ENCODE measurements at places on chromosomes 6 and 20. TPM values are rescaled to one million over a fixed set of nuclear protein-coding genes. Genes with fewer than 3 reads are reported as not detected.

Gene MAFB
- 37.3 TPM for total RNA-seq

DNA sequence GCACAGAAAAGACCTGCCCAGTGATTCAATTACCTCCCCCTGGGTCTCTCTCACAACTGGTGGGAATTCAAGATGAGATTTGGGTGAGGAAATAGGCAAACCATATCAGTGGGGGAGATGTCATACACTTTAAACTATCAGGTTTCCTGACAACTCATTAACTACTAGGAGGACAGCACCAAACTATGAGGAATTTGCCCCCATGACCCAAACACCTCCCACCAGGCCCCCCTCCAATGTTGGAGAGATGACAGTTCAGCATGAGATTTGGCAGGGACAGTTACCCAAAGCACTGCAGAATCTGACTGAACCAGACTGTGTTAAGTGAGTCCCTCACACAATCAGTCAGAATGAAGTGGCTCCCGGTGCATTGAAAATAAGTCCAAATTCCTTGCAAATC, 148.0 kb downstream of the TTLL2 start:
- H3K36me3 ChIP-seq = no peaks in the 10 kb centered on the region
- H3K4me3 ChIP-seq = no peak overlapping the region
- no peak for DNase-seq
- H3K27ac ChIP-seq = no peak overlapping the region
- H3K27me3 ChIP-seq = no peaks in the 10 kb centered on the region

DNA sequence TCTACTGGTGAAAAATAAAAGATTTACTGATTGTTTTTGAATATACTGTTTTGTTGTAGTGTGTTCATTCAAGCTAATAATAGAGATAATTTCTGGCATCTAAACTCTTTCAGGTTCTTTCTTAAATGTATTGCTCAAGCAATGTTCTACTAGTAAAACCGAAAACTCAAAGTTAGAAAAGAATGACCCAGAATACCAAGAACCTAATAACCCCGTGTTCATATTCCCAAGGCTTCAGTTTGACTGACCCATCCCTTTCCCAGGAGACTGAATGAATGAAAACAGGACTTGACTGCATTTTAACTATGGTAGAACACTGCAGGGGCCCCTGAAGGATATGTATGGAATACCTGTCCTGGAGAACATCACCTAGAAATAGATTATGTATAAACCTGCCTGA, 375.3 kb downstream of the MAFB start:
- no peaks in the 10 kb centered on the region for H3K4me1 ChIP-seq
- no peak for DNase-seq
- H3K27ac ChIP-seq = no peak overlapping the region

Gene KHDRBS2
- total RNA-seq = 9.4 TPM

Gene TMEM244
- not detected for total RNA-seq

GRCh38 chr6:144893680-144894151, 608.6 kb downstream of the UTRN start:
- no peaks in the 10 kb centered on the region for H3K36me3 ChIP-seq
- no peak overlapping the region for H3K27ac ChIP-seq
- H3K27me3 ChIP-seq = no peaks in the 10 kb centered on the region
- no peak for DNase-seq
- H3K4me1 ChIP-seq = no peaks in the 10 kb centered on the region

DNA sequence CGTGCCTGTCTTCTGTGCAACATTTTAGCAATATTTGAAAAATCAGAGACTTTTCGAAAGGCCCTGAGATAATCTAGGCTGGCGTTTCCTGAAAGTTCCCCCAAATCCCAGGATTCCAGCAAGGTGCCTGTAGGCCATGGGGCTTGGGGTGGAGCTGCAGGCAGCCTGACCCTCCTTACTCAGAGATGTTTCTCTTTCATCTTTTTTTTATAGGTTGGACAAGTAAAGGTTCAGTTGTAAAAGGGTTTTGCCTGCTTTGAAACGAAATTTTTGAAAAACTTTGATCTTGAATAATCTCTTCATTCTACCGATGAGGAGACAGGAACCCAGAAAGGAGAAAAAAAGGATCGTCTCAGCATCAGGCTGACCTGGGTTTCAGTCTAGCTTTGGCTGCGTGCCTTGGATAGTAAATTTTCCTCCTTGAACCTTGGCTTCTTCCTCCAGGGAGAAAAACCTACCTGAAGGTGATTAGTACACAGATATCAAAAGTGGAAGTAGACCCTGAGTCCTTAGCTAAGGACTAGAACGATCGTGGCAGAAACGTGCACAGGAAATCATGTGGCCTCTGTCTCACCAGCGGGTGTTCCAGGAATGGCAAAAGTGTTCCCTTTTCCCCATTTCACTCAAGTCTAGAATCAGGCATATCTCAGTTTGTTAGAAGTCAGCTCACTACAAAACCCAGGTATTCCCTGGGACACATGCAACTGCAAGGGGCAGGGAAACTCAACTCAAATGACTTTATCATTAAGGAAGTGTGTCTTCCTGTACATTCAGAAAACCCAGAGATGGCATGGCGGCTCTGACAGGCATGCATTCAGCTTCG, 128.2 kb upstream of the PTPN1 start:
- H3K27ac ChIP-seq = peak overlapping the region; percentile 55
- DNase-seq = no peak
- no peaks in the 10 kb centered on the region for H3K27me3 ChIP-seq
- no peak overlapping the region for H3K4me3 ChIP-seq
- H3K36me3 ChIP-seq = no peaks in the 10 kb centered on the region
- peaks cover 52% of the 10 kb centered on the region for H3K4me1 ChIP-seq

DNA sequence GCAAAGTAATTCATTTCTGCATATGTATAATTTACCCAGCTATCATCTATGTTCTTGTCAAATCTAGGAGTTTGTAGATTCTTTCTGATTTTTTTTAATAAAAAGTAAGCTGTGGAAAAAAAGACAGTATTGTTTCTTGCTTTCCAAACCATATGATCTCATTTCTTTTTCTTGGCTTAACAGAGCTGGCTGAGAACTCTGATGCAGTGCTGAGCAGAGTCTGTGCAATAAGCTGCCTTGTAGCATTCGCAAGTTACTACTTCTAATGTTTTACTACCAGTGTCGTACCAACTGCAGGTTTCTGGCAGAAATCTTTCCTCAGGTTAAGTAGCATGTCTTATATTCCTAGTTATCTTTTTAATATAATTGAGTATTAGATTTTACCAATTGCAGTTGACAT, 15.6 kb downstream of the RRBP1 start:
- H3K36me3 ChIP-seq = peaks cover 18% of the 10 kb centered on the region
- peaks cover 34% of the 10 kb centered on the region for H3K4me1 ChIP-seq
- H3K4me3 ChIP-seq = no peak overlapping the region
- no peak for DNase-seq
- H3K27ac ChIP-seq = no peak overlapping the region

- H3K27me3 ChIP-seq = no peaks in the 10 kb centered on the region
- DNase-seq = peak; percentile 65
- no peak overlapping the region for H3K27ac ChIP-seq
- peak overlapping the region; percentile 31 for H3K4me3 ChIP-seq
Measured at GRCh38 chr6:10659699-10660348, 34.6 kb downstream of the C6orf52 start.

DNA sequence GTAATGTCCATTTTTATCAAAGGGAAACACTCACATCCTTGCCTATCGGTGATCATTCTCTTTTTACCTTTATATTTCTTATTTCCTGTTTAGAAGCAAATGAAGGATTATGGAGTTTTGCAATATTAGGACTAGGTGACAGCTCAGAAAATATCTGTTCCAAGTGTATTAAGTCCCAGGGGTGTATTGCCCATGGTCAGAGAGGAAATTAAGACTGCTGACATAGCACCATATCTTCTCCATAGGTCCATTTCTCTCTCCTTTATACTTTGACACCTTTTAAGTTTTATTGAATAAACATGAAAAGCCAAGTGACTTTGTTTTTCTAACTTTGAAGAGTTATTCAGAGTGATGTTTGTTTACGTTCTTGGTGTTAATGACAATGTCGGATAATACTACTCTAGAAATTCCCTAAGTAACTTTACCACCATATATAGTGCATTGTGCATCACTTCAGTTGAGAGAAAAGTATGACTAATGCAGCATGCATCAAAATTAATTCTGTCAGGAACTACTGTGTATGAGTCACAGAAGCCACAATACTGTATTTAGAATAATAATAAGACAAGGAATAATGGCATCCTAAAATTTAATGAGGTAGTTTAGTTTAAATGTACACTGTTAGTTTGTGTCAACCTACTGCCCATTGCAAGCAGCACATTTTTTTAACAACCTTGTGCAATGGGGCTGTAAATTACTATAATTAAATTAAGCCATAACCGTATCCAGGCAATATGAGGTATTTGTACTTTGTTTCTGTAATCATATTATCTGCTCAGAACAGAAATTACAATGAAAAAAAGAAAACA, 474.4 kb upstream of the RNF217 start:
- H3K27me3 ChIP-seq = no peaks in the 10 kb centered on the region
- no peaks in the 10 kb centered on the region for H3K36me3 ChIP-seq
- H3K4me1 ChIP-seq = no peaks in the 10 kb centered on the region

GRCh38 chr20:35108921-35109320, 16.3 kb upstream of the TRPC4AP start:
- DNase-seq = no peak
- peaks cover 10% of the 10 kb centered on the region for H3K36me3 ChIP-seq
- H3K4me3 ChIP-seq = no peak overlapping the region

GRCh38 chr6:138815797-138816528, 20.1 kb downstream of the ECT2L start:
- no peaks in the 10 kb centered on the region for H3K27me3 ChIP-seq
- no peak overlapping the region for H3K27ac ChIP-seq
- H3K36me3 ChIP-seq = no peaks in the 10 kb centered on the region
- no peaks in the 10 kb centered on the region for H3K4me1 ChIP-seq
- DNase-seq = no peak

Gene GDAP1L1
- total RNA-seq = not detected

DNA sequence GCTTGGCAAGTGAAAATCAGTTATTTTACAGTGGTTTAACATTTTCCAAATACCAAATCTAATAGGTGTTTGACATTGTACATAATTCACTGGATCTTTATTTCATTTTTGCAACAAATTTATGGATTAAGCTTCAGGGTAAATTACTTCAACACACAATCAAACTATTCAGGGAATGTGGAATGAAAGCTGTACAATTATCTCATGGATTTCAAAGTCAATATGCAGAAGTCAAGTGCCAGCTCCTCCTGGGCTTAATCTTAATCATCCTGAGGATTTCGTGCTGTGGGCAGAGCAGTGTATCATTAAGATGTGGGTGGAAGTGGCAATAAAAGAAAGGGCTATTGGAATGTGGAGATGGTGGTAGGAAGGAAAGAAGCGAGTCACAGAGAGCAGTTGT, 548.8 kb downstream of the COL12A1 start:
- no peaks in the 10 kb centered on the region for H3K36me3 ChIP-seq
- DNase-seq = no peak
- H3K4me3 ChIP-seq = no peak overlapping the region
- H3K27ac ChIP-seq = no peak overlapping the region

DNA sequence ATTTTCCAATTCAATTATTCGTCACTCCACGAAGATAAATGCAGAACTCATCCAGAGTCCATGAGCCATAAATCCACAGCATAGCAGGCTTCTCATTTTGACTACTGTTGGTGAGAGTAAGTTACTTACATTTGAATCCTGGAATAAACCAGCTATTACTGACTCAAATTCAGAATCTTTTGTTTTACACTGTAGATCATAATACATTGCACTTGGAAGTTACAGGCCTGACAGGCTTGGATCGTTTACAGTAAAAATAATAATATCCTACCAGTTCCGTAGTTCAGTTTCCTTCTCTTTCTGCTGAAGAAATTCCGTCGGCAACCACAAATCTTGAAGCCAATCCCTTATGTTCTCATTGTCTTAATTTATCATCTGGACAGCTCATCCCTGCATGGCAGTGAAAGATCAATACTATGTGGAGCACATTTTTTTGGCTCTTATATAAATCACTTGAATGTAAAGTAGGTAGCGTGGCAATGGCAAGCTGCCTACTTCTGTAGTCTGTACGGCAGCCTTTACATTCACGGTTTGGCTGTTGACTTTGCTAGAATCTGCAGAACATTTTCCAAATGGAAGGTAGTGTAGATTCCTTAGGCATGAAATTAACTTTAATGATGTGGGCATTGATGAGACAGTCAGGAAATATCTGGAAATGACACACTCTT, 142.9 kb downstream of the WDR27 start:
- peaks cover 5% of the 10 kb centered on the region for H3K36me3 ChIP-seq
- no peaks in the 10 kb centered on the region for H3K27me3 ChIP-seq
- no peak for DNase-seq
- no peak overlapping the region for H3K27ac ChIP-seq

DNA sequence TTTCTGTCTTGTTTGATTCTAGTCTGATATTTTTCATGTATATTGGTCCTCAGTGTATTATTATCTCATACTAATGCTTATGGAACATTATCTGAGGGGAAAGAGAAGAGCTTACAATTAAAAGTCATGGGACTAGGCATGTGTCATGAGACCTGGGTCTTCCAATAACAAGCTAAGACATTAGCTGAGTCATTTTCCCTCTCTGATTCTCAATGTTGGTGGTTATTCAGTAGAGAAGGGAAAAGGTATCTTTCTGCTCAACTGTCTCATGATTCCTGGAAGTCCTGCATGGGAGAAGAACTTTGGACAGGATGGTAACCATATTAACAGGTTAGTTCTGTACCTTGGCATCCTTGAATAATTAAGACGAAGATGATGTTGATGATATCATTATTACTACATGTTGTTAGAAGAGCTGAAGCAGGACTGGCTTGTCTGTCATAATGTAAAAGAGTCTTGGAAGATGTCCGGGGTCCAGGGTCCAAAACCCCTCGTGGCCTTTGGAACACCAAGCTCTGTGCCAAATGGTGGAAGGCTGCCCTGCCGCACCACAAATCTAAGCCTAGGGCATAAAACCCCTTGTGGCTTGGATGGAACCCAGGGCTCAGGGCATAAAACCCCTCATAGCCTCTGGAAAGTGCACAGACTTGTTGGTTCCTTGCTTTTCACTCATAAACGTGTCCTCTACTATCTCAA, 19.1 kb downstream of the TRIM38 start:
- no peaks in the 10 kb centered on the region for H3K4me1 ChIP-seq
- peaks cover 89% of the 10 kb centered on the region for H3K36me3 ChIP-seq
- DNase-seq = no peak
- no peaks in the 10 kb centered on the region for H3K27me3 ChIP-seq

Gene SLC32A1
- total RNA-seq = not detected

Gene SMLR1
- total RNA-seq = not detected

DNA sequence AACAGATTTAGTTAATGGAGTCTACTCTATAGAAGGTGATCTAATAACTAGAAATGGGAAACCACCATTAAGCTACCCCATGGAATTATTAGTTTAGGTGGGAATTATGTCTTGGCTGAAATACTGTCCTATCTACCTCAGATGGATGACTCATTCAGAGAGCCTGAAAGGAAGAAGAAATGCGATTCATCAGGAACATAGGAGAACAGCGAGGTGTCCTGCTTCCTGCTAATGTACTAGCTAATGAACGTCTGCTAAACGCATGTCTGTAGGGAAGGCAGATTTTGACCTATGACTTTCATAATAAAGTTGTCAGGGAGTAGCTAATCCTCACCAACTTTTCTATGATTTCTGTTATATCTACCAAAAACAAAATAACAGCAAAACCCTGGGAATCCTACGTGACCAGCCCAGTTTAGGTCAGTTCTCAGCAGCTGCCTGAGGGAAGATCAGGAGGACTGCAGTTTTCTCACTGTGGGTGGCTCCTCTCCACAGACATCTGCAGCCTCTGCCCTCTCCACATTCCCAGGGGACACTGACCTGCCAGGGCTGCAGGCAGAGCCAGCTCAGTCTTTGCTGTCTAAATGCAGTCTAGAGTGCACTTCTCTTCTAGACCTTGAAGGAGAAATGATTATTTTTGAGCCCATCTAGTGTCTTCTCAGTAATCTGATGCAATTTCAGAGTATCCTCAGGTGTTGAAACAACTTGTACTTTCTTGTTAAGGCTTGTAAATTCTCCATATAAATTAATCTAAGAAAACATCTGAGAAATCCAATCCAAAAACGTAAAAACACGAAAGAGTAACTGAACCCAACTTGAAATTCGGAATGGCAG, 18.1 kb upstream of the SFT2D1 start:
- H3K4me3 ChIP-seq = no peak overlapping the region
- no peaks in the 10 kb centered on the region for H3K27me3 ChIP-seq
- no peak overlapping the region for H3K27ac ChIP-seq
- H3K36me3 ChIP-seq = peaks cover 27% of the 10 kb centered on the region

Measured in upper lobe of right lung (tissue), 1 donor.